ENCODE measurements at places on chromosomes 2 and 18.

DNA sequence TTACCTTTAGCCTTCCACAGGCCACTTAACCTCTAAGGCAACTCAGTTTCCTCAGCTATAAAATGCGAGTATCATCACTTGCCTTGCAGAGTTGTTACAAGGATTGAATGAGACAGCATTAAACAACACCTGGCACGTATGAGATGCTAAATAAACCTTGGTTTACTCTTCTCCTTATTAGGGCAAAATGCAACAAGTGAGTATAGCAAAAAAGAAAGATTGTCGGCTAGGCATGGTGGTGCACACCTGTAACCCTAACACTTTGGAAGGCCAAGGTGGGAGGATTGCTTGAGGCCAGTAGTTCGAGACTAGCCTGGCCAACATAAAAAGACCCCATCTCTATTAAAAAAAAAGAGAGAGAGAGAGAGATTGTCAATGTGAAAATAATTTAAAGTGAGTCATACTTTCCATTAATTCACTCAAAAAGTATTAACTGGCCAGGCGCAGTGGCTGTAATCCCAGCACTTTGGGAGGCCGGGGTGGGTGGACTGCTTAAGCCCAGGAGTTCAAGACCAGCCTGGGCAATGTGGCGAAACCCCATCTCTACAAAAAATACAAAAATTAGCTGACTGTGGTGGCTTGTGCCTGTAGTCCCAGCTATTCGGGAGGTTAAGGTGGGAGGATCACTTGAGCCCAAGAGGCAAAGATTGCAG is 8.0 kb downstream of the ATAD2B start:
- no peak for DNase-seq

- no peak for DNase-seq
Measured at GRCh38 chr2:224711859-224712665, 4.1 kb downstream of the CCDC195 start.

GRCh38 chr2:103464831-103465230 is 703.0 kb downstream of the TMEM182 start:
- DNase-seq, result no peak

DNA sequence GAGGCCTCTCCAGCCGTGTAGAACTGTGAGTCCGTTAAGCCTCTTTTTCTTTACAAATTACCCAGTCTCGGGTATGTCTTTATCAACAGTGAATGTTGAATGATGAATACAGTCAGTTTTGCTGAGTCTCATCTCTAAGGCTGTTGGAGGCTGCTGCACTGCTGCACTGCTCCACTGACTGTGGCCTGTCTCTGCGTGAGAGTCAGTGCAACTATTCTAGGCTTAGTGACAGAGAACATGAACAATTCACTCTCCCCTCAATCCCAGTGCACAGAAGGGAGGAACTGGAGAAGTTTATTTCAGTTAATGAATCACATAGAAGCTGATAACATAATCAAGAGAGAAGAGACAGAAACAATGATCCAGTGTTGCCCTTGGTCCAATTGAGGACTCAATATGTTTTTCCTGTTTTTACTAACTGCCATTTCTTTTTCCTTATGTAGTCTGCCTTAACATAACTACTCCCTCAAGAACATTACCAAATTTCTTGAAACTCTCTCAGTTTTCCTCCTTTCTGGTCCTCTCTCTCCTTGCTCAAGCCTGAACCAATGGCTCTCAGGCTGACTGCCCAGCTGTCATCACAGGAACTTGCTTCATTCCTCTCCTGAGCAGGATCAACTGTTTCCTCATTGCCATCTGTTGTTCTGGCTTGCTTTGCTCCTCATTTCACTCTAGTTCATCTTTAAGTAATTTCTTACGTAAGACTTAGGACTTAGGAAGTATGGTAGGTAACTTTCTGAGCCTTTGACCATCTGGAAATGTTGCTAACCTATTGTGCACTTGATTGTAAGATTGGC is 483.2 kb downstream of the METTL4 start:
- DNase-seq, result no peak

GRCh38 chr2:42848265-42848664 is 55.9 kb upstream of the HAAO start:
- no peak for DNase-seq

DNA sequence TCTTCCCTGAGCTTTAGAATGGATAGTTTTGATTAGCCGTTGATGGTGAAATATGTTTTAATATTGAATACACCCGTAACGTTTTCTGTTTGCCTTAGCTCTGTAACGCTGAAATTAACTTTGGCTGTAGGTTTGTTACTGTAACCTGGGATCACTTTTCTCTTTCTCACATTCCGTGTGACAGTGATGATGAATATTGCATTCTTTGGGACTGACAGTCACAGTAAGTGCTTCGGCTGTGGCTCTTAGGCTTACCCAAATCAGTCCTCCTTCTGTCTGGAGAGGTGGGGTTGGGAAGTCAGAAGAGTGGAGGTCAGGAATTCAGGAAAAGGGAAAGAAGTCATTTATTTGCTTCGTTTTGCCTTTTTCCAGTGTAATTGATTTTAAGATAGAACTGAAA is 18.0 kb downstream of the RMC1 start:
- DNase-seq, result no peak

DNA sequence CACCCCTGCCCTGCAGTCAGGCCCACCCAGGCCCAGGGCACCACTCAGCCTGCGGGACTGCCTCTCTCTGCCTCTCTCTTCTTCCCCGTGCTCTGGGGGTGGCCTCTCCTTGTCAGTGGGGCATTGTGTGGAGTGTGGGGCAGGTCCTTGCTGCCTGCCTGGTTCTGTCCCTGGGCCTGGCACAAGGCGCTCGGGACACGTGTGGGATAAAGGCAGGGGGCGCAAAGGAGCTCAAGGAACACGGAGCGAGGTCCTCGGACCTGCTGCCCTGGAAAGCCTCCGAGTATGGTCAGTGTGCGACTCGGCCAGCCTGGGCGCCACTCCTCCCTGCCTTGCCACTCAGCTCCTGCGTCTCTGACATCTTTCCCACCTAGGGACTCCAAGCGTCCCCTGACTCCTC is 262.2 kb downstream of the HDAC4 start:
- DNase-seq, result no peak

DNA sequence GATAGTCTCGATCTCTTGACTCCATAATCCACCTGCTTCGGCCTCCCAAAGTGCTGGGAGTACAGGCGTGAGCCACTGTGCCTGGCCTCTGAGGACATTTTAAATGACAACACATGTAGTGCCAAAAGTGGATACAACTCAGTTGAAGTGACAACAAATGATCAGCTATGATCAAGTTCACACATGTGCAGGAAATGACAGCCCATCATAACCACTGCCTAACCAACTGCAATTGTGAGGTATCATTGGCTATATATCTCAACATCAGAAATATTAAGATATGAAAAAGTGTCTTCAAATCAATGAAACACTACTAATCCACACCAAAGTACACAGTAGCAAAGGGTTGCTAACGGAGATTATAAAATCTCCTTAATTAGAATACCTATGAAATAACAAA is 84.8 kb downstream of the DTNB start:
- DNase-seq, result no peak

GRCh38 chr2:106664669-106665068 is 177.5 kb downstream of the CD8B2 start:
- DNase-seq, result no peak

DNA sequence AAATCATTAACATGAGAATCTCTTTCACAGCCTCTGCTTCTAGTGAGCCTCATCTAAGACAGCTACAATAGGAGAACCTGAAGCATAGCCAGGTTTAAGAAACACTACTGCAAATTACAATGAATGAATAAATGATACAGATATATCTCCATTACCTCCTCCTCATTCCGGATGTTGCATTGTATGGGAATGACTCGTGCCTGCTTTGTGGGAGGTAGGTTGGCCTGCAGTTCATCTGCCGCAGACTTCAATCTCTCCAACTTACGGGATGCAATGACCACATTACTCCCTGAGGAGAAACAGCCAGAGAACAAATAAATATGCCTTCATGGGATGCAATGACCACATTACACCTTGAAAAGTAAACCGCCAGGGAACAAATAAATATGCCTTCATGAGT is 15.4 kb downstream of the PECR start:
- DNase-seq, result no peak

DNA sequence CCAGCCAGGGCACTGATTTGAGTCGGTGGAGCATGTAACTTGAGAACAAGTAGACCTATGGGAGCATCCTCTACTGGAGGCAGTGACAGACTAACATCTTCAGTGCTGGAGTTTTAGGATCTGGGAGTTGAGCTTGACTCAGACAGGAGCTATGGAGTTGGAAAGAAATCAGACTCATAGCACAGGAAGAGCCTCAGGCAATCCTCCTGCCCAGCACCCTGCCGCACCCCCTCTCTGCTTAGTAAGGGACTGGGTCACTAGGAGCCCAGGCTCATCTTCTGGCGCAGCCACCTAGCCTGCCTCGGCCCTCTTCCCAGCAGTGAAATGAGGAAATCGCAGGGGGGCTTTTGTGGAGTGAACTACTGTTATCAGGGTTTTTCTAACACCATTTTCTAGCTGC is 3.6 kb downstream of the ARID5A start:
- DNase-seq, result no peak

- no peak for DNase-seq
Measured at GRCh38 chr18:13191779-13192178, 26.8 kb upstream of the LDLRAD4 start.

DNA sequence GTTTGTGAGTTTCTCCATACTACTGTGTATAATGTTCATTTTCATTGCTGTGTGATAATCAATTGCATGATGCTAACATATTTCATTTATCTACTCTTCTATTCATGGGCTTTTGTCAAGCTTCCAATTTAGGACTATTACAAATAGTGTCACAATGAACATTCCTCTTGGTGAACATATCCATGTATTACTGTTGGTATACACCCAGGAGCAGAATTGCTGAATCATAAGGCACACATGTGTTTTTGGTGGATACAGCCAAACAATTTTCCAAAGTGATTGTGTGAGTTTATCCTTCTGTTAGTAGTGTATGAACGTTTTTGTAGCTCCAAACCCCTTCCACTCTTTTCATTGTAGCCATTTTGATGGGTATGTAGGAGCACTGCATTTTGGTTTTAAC is 101.6 kb upstream of the COPS8 start:
- DNase-seq, result no peak

GRCh38 chr2:122323927-122324326 is 568.5 kb downstream of the TSN start:
- DNase-seq, result no peak

GRCh38 chr2:26609205-26609631 is 31.9 kb downstream of the CIB4 start:
- DNase-seq, result no peak

DNA sequence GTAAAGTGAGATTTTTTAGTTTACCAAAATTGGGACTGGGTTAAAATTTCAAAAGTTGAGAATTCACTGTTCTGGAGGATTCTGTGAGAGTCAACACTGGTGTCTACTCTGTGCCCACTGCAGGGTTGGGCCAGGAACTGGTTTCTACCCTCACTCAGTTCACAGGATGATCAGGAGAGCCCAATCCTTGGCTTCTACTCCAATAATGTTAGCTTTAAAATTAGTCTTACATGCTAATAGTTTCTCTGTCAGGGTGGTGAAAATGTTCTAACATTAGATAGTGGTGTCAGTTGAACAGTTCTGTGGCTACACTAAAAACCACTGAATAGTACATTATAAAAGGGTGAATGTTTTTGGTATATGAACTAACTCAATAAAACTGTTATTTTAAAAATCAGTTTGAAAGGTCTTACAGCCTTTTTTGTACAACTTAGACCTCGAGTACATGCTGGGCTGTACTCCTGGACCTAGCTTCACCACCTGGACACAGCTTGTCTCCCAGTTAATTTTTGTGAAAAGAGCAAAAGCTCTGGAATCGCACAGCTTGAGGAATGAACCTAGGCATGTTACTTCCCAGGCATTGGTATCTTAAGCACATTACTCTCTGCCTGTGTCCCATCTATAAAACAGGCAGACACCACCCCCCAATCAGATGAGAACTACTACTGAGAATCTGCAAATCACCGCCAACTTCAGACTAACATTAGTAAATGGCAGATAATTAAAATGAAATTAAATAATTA is 44.4 kb downstream of the ACVR1 start:
- DNase-seq, result no peak

GRCh38 chr2:144701259-144701658 is 181.3 kb upstream of the ZEB2 start:
- no peak for DNase-seq

DNA sequence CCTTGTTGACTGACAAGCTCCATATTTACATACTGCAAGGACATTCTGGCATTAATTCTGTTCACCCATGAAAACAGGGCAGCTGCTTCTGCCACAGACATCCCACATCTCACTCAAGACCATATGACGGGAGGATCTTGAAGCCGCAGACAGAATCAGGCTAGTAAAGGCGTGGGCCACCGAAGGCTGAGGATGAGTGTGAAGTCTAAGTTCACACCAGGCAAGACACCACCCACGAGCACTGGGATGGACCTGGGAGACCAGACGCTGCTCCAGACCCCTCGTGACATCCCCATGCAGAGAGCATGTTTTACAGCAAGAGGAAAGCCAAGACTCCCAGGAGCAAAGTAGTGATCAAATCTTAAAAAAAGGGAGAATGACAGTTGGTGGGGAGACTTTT is 3.2 kb downstream of the FHL2 start:
- DNase-seq, result no peak

DNA sequence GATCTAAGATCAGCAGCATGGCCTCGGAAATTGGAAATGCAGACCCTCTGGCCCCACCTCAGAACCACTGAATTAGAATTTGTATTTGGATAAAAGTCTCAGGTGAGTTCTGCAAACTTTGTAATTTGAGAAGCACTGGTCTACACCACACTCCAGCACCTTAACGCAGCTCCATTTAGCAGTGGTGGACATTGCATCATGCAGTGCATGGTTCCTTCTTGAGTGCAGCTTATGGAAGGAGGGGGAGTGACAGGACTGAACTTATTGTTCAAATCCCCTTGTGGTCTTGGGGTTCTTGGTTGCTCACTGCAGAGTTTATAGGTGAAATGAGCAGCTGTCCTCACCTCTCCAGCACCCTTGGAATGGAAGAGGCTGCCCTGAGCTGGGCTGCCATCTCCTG is 17.4 kb upstream of the STEAP3 start:
- no peak for DNase-seq

DNA sequence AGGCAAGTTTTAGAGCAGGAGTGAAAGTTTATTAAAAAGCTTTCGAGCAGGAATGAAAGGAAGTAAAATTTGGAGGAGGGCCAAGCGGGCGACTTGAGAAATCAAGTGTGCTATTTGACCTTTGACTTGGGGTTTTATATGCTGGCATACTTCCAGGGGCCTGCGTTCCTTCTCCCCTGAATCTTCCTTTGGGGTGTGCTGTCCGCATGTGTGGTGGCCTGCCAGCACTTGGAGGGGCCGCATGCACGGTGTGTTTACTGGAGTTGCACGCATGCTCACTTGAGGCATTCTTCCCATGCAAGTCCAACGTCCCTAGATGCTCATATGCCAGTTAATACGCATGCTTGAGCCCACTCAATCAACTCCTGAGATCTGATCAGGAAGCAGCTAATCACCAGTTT is 78.3 kb upstream of the MAP4K4 start:
- DNase-seq, result no peak

- DNase-seq, result no peak
Measured at GRCh38 chr18:7198326-7198725, 32.6 kb upstream of the LRRC30 start.

DNA sequence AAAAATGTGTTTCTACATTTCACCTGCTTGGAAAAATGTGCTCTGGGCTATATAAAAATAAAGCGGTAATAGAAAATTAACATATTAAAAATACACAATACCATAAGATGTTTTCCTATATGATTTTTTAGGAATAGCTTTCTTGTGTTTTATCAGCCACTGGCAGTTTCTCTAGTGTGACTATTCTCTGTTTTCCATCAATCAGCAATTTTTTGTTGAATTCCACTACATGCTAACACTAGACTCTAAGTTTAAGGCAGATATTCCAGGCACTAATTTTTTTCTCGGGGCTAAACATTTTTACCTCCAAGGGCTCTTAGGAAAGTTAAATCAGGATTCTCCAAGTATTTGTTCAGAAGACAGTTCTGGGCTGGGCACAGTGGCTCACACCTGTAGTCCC is 140.5 kb downstream of the SPHKAP start:
- DNase-seq, result no peak
